AG08395 (cell line): ENCODE measurements at places on chromosomes 1 and 21.

DNA sequence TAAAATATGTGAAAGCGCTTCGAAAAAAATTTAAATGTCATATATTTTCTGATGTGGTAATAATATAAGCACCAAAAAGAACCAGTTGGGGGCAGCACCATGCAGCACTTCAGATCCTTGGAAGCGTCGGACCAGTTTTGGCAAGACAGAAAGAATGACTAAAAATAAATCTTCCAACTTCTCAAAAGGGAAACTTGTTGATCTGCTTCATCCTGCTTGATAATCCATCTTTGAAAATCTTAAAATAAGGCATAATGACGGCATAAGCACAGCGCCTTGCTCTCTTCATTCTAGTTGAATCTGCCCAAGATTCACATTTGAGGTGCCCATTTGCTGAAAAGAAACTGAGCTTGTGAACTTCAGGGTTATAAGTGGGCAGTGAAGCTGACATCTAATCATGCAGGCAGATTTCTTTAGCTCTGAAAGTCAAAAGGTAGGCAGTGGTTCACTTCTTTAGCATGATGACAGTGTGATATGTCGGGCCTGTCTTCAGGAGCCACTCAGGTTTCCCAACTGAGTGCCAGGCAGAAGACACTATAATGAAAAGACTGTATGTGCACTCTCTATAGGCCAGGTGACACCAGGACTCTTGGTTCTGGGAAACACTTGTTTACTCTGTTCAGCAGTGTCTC is 19.8 kb upstream of the MUTYH start:
- DNase-seq: peak; percentile 65

DNA sequence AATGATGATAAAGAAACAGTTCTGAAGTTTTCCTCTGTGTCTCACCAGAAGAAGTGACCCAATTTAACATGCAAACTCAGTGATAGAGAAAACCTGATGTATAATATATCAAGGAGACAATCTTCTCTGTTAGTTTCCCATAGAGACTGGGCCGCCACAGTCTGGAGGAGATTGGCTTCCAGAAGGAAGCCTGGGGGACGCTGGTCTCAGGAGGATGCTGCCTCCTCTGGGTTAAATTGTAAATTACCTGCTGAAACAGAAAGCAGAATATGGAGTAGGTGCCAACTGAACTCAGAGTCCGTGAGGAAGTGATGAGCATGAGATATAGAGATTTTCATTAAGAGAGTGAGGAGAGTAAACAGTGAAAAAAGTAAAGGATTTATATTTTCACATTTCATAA is 15.8 kb downstream of the OR14I1 start:
- no peak for DNase-seq

DNA sequence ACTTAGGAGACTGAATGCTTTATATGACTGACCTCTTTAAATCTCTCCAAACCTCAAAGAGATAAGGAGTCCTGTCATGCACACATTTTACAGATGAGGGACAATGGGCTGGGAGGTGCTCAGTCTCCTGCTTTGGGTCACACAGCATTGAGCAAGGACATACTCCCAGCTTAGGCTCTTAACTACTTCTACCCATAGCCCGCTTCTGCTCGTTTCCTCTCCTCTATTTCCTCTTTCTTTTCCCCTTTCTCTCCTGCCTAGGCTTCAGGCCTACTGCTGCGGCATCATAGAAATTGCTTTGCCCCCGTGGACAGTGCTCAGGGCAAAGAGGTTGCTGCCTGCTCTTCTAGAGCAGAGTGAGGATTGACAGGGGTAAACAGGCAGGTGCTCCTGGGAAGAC is 12.4 kb upstream of the ZNF691 start:
- DNase-seq: no peak

DNA sequence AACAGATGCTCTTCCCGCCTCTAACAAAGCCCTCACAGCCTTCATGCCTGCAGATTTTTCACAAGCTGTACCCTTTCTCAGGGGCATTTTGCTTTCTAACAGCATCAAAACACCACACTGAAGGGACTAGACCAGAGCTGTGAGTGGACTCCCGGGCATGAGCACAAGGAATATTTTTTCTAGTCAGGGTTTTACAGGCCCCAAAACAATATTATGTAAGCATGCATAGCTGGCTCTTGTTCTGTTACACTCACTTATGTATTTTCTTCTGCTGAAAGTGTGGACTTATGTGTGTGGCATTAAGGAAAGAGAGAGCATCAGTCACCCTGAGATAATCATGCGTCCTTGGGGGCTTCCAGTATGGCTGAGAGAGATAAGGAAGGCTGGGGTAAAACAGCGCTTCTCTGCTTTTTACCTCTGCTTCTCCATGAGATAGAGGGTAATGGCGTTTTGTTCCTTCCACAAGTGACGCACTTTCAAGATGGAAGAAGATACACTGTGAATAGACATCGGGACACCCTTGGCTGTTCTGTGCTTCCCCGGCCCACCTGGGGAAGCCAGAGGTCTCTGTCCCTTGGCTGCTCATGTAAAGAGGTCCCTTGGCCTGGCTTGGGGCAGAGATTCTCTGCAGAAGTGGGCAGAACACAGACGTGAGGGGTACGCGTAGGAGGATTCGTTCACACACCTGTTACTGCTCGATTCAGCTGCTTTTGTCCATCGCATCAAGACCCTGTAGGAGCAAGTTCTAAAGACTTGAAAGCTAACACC is 266.7 kb upstream of the RAB4A start:
- DNase-seq: no peak

DNA sequence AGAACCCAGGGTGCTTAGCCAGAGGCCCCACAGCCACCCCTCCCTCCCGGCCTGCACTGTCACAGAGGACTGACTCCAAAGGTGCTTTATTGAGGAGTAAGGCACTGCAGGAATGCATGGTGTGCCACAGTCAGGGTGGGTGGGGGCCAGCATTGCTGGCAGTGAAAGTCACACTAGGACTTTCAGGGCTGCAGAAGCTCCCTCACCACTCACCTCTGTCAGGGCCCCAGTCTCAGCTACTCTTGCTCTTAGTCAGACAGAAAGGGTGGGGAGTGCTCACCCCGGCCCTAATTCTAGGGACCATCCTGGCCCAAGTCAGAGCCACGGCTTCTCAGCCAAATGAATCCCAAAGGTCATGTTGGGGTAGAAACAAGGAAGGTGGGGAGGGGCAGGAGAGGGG is 19.4 kb downstream of the KNCN start:
- DNase-seq: no peak

- DNase-seq: no peak
Observed at GRCh38 chr1:9626201-9626608, 25.3 kb upstream of the PIK3CD start.

- DNase-seq: no peak
Observed at GRCh38 chr21:45943630-45944540, 37.7 kb upstream of the COL6A1 start.

GRCh38 chr1:84700070-84700469 is 9.8 kb upstream of the SSX2IP start:
- no peak for DNase-seq

DNA sequence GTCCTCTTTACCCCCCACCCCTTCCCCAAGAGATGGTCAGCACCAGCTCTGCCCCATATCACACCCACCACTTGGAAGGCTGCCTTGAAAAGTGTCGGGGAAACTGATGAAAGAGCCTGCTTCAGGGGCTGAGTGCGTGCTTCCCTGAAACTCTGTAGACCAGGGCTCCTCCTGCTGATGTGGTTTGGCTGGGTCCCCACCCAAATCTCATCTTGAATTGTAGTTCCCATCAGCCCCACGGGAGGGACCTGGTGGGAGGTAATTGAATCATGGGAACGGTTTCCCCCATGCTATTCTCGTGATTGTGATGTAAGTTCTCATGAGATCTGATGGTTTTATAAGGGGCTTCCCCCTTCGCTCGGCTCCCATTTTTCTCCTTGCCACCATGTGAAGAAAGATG is 36.4 kb downstream of the UBIAD1 start:
- no peak for DNase-seq

DNA sequence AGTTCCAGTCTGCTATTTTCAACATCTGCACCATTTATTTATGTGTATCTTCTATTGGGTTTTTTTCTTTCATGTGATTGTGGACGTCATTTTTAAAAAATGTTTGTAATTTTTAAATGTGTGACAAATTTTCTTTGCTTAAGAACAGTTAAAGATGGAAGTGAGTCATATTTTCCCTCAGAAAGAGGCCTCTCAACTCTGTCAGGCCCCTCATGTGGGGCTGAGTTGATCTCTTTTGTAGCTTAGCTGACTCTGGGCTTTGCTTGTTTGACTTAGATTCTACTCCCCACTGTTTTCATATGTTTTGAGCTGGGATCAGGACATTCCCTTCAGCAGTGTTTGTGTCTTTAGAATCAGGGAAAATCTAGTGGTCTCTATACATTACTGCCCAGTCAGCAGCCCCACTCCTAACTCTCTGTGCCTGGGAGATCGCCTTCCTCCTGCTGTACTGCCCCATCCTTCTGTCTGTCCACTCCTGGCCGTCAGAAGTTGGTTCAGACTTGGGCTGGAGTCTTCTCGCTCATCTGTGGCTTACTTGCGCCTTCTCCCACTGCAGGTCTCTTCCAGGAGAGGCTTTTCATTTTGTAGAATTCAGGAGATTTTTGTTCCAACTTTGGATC is 137.4 kb downstream of the DYRK1A start:
- DNase-seq: peak; percentile 54

- DNase-seq: no peak
Observed at GRCh38 chr1:198183605-198184004, 26.8 kb downstream of the NEK7 start.

- no peak for DNase-seq
Observed at GRCh38 chr1:116470671-116471070, 97.6 kb downstream of the ATP1A1 start.

DNA sequence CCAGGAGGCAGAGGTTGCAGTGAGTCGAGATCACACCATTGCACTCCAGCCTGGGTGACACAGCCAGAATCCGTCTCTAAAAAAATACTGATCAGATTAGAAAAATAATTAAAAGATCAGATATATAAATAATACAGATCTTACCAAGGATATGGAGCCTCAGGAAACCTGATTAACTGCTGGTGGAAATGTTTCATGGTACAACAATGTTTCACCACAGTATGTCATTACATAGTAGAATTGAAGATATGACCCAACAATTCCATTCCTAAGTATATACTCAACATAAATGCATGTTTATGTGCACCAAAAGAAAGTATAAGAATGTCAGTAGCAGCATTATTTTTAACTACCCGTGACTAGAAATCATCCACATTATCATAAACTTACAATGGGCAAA is 41.7 kb downstream of the CD53 start:
- no peak for DNase-seq

DNA sequence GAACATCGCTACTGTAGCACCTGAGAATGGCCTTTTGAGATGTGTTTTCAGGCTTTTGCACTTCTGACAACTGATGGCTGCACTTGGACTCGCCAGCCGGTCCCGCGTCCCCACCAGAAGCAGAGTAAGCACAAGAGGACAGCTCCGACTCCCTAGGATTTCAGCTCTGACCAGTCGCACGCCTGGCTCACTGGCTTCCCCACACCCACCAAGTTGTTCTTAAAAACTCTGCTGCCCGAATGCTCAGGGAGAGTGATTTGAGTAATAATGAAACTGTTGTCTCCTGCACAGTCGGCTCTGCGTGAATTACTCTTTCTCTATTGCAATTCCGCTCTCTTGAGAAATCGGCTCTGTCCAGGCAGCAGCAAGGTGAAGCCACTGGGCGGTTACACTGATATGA is 40.2 kb upstream of the NLRP3 start:
- no peak for DNase-seq

GRCh38 chr1:109995536-109995935 is 11.0 kb downstream of the AHCYL1 start:
- no peak for DNase-seq
